ENCODE measurements at places on chromosomes 3 and 15.

GRCh38 chr15:42085236-42085605 lies 9.1 kb downstream of the PLA2G4D start:
- DNase-seq = peak; percentile 52
- no peaks in the 10 kb centered on the region for H3K27me3 ChIP-seq

DNA sequence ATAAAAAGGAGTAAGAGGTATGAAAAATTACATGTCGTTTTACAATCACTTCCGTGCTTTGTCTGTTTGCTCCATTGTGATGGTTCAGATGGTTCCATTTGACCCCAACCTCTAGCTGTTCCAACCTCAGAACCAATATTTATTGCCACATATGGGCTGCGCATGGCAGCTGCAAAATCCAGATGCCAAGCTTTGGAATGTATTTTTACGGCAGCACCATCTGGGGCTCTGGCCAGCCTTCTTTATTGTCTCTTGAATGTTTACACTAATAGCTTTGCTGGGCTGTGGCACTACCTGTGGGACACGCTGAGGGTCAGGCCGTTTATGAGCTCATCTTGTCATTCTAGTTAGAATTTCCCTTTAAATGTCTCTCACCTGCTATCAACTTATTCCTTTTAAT lies 219.8 kb downstream of the ROBO2 start:
- no peaks in the 10 kb centered on the region for H3K36me3 ChIP-seq
- no peak for DNase-seq

GRCh38 chr3:23501201-23501802 lies 298.2 kb downstream of the UBE2E2 start:
- DNase-seq = no peak
- H3K4me3 ChIP-seq = no peak overlapping the region

DNA sequence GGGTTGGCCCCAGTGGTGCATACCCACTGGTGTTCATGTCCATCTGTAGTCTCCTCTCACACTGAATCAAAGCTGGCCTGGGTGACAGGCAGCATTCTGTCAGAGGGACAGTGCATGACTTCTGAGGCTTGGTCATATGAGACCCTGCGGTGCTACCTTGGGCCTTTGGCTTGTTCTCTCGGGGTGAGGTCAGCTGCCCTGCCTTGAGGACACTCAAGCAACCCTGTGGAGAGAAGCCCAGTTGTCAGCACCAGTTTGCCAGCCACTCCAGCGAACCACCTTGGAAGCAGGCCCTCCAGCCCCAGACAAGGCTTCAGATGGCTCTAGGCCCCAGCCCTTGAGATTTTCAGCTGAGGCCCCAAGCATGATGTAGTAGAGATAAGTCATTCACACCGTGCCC lies 16.9 kb upstream of the RAB7A start:
- H3K36me3 ChIP-seq = no peaks in the 10 kb centered on the region
- no peak for DNase-seq
- no peaks in the 10 kb centered on the region for H3K4me1 ChIP-seq
- no peak overlapping the region for H3K4me3 ChIP-seq

DNA sequence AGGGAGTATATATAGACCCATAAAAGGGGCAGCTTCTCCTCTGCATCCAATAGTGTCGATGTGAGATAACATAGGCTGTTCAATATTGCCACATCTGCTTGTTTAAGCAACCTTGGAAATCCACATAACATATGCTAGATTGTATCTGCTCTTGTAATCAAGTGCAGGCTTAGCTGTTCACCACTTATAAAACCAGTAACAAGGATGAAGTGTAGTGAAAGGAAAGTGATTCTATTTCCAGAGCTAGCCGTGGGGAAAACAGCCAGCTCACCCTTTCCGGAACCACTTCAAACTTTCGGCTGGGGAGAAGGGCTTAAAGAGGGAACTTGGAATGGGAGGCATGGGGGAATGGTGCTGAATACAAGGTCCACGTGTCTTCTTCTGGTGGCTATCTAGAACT lies 204.0 kb downstream of the TAFA4 start:
- H3K4me1 ChIP-seq = no peaks in the 10 kb centered on the region
- no peaks in the 10 kb centered on the region for H3K36me3 ChIP-seq

- H3K4me3 ChIP-seq = no peak overlapping the region
- H3K36me3 ChIP-seq = no peaks in the 10 kb centered on the region
- no peaks in the 10 kb centered on the region for H3K4me1 ChIP-seq
- H3K27me3 ChIP-seq = peaks cover 45% of the 10 kb centered on the region
- no peak for DNase-seq
- no peak overlapping the region for H3K27ac ChIP-seq
Measured at GRCh38 chr3:102016417-102016816, 167.1 kb downstream of the NFKBIZ start.

Data from endodermal cell (in vitro differentiated cells).